CD4-positive, alpha-beta T cell (primary cell): ENCODE measurements at places on chromosomes 16 and 17. TPM values are rescaled to one million over a fixed set of nuclear protein-coding genes. Genes with fewer than 3 reads are reported as not detected.

- DNase-seq = no peak
Observed at GRCh38 chr16:15643946-15644250, 944 bp upstream of the MARF1 start.

DNA sequence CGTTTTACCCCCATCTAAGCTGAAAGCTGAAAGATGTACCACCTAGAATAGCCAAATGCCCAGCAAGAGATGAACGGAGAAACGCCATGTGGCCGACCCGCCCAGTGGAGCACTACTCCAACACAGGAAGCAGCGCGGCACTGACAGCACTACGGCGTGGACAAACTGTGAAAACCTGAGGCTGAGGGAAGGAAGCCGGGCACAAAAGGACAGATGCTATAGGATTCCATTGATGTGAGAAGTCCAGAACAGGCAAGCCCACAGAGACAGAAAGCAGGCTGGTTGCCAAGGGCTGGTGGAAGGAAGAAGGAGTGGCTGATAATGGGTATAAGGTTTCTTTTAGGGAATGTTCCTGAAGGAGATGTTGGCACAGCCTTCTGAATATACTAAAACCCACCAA lies 29.4 kb upstream of the SLC38A8 start:
- DNase-seq = no peak

DNA sequence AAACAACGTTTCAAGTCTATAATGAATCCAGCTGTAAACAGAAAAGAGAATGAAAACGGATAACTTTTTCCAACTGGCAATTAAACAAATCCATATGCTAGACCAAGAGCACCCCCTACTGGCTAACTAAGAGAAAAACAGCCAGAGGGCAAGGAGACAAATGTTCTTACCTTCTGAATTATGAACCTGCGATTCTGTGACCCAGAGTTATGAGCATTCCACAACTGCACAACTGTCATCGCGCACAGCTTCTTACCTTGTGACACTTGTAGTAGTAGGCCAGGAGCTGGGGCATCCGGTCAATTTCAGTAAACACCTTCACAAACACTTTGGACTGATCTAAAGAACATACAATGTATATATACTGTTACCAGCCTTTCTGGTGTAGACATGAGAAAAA lies 18.6 kb downstream of the COG7 start:
- DNase-seq = peak; percentile 65

GRCh38 chr17:76191896-76192295 lies 48.4 kb downstream of the RNF157 start:
- DNase-seq = no peak

DNA sequence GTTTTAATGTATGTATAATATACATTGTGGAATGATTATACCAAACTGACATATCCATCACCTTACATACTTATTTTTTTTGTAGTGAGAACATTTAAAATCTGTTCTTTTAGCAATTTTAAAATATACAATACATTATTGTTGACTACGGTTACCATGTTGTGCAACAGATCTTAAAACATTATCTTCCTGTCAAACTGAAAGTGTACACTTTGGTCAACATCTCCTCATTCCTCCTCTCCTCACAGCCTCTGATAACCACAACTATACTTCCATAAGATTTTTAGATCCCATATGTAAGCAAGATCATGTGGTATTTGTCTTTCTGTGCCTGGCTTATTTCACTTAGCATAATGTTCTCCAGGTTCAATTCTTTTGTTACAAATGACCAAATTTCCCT lies 7.5 kb upstream of the DNAJA2 start:
- no peak for DNase-seq

DNA sequence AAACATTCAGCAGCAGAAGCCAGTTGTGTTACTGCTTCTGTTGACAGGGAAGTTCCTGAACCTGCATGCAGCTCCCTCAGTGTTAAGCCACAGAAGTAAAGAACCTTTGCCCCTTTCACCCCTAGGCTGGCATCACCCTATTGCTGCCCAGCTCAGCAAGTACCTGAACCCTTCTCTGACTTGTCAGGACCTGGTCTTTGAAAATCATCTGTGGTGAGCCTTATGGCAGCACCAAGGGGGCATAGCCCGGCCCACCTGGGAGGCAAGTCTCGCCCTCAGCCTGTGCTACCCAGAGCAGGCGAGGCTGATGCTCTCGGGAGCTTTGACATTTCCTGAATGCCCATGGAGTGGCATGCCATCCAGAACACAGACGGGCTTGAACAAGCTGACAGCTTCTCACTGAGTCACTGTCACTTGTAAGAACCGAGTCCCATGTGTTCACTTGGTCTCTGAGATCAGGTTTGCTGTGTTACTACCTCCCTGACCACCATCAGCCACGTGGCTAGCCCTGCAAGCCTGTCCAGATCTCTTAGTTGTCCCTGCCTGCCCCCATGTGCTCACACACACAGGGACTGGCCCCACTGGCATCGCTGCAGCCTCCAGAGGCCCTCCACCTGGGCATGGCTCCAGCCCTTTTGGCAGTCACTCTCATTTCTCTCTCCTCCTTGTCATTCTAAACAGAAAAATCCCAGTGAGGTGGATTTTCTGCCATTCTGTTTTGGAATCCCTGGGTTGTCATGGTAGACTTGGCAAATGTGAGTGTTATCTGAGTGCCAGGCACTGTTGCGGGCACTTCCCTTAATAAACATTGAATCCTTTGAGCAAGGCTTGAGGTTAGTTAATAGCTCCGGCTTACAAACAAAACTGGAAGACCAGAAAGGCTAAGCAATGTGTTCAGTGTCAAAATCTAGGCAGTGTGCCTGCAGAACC lies 2.9 kb upstream of the CARMIL2 start:
- DNase-seq = no peak

Gene KRTAP4-1
- not detected for total RNA-seq
